ENCODE measurements at places on chromosomes 1 and 21.

DNA sequence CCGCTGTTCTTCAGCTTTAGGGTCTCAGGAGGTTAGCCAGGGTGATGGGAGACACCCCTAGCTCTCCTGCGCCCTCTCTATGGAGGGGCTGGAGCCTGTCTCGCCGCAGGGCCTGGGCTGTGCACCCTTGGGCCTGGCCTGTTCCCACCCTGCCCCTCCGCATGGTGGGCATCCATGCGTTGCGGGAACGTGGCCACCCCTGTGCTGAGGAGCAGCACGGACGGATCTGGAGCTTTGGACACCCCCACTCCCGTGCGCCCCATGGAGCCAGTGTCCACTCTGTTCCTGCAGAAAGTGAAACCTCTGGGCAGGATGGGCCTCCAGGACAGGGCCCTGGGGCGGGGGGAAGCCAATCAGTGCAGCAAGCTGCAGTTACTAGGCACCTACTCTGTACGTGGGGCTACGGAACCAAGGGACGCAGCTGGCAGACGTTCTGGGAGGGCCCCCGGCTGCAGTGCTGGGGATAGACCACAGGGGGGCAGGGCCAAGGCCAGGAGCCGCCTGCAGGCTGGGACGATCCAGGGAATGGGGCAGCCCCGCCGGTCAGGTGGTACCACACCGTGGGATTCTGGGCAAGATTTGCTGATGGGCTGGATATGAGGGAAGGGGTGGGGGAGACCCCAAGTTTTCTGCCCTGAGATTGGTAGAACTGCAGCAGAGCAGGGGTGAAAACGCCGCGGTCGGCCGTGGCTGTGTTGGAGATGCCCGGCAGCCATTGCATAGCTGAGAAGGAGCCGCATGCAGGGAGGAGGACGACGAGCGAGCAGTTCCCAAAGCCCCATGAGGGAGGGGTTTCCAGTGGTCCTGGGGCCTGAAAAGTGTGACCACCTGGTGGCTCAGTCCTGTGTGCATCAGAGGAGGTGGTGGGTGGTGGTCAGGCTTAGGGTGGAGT, 43.3 kb downstream of the TP73 start:
- peak; percentile 58 for DNase-seq

DNA sequence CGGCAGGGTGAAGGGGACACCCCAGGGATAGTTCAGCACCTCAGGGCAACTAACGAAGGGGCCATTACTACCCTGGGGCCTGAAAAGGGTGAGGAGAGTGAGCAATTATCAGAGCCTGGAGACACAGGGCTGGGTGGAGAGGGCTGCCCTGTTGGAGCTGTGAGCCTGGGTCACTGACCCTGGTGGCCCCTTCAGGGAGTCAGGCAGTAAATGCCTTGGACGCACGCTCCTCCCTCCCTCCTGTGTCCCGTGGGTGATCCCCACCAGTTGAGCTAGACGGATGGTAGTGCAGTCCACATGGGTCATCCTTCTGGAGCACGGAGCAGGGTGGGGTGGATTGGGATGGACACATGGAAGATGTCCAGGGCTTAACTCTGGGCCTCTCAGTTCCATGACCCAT, 305.3 kb downstream of the PTPRU start:
- DNase-seq, result no peak

- DNase-seq, result no peak
Measured at GRCh38 chr1:182114627-182115023, 53.1 kb upstream of the ZNF648 start.

DNA sequence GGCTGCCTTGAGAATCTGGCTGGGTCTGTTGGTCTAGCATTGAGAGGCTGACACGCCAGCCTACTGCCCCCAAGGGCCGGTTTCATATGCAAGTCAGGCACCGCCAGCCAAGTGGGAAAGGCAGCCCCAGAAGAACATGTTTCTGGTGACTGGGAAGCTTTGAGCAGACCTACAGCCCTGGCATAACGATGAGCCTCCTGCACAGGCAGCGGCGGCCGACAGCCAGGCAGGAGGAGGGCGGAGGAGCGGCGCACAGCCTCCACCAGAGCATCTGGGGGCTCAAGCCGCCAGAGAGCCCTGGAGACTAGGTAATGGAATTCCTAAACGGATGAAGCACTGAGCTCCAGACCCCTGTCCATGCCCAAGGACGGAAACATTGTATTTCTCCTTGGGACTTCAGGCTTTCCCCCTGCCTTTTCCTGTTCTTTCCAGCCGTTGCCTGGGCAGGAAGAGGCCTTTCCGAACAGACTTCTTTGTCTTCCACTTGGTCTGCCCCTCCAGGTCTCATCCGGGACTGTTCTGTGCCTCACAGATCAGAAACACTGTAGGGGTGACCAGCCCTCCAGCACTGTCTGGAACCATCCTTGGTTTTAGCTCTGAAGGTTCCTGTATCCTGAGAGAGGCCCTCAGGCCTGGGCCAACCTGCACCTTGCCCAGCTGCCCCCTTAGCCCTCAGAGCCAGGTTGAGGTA, 59.5 kb downstream of the IRF2BP2 start:
- DNase-seq, result no peak

- DNase-seq, result no peak
Measured at GRCh38 chr1:3029481-3029961, 8.3 kb downstream of the ACTRT2 start.

GRCh38 chr1:165364568-165365133, 8.1 kb upstream of the LMX1A start:
- peak; percentile 16 for DNase-seq

DNA sequence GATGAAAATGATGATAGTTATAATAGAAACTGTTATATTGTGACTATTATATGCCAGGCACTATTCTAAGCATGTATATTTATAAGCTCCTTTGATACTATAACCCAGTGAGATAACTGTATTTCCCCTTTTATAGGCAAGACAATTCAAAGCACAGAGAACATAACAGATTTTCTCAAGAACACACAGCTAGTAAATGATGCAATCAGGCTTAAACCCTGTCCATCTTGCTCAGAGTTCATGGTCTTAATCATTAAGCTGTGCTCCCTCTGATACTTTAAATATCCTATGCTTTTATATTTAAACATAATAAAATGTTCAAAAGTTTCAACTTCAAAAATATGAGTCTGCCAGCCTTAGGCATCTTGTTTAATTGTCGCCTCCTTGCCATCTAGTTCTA, 88.6 kb downstream of the PHTF1 start:
- no peak for DNase-seq

DNA sequence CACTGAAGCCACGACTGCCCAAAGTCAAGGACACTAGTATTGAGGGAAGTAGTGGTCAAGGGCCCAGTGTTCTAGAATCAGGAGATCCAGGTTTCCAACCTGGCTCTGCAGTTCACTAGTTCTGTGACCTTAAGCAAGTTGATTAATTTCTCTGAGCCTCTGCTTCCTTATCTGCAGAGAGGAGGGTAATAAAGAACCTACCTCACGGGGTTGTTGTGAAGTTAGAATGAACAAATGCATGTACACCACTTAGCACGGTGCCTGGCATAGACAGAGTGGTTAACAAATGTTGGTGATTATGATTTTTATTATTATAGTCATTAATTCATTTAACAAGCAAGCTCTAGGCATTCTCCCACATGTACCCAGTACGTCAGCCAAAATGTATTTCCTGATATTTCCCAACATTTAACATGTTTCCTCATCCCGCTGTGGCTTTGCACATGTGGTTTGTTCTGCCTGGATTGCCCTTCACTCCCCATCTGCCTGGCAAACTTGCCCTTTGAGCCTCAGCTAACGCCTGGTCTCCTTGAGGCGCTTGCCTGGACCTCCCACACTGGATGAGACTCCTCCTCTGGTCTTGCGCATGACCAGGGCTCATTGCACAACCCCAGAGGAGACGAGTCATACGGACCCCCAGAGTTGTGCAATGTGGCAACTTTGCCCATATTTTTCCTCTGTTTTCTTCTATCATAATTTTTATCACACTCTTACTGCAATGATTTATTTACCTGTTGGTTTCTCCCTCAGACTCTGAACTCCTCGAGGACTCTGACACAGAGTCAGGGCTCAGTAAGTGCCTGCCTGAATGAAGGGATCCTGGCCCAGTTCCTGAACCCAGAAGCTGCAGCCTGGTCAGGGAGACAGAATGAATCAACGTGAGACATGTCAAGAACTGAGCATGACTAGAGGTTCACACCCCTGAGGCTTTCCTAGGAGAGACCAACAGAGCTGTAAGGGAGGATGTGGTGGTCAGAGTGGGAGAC, 20.7 kb upstream of the MFSD2A start:
- DNase-seq, result peak; percentile 96

- DNase-seq, result no peak
Measured at GRCh38 chr1:5596651-5597050, 395.6 kb downstream of the NPHP4 start.

GRCh38 chr1:21344750-21345443, 54.6 kb upstream of the ECE1 start:
- DNase-seq, result peak; percentile 44

- DNase-seq, result no peak
Measured at GRCh38 chr1:59522925-59523505, 226.1 kb downstream of the FGGY start.

DNA sequence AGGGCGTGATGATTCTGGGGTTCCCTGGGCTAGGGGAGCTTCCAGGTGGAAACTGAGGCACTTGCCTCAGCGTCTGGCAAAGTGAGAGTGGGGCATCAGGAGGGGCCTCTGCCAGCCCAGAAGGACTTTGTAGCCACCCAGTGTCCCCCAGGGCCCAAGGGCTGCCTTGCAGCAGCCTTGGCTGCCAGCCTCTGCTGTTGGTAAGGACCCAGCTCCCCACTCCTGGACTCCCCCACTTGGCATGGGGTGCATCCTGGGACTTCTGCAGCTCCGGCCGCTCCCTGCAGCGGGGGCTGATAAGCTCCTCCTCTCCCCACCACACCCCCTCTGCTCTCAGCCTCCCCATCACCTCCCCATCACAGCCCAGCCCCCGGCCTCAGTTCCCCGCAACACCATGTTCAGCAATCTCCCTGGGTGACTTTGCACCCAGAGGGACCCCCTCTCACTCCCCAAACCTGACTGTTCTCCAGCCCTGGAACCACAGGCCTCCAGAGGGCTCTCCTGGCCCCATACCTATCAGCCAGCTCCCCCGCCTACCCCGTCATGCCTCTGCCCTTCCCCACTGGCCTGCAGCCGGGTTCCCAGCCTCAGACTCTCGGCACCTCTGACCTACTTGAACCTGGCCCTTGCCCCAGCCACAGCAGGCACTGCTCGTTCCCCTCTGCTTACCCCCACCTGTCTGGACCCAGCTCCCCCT, 113.0 kb downstream of the CRYAA start:
- no peak for DNase-seq

- DNase-seq, result no peak
Measured at GRCh38 chr1:41526956-41527561, 42.6 kb upstream of the EDN2 start.

- no peak for DNase-seq
Measured at GRCh38 chr21:34003428-34003827, 70.0 kb upstream of the MRPS6 start.

- no peak for DNase-seq
Measured at GRCh38 chr1:114097109-114097508, 56.6 kb downstream of the SYT6 start.

DNA sequence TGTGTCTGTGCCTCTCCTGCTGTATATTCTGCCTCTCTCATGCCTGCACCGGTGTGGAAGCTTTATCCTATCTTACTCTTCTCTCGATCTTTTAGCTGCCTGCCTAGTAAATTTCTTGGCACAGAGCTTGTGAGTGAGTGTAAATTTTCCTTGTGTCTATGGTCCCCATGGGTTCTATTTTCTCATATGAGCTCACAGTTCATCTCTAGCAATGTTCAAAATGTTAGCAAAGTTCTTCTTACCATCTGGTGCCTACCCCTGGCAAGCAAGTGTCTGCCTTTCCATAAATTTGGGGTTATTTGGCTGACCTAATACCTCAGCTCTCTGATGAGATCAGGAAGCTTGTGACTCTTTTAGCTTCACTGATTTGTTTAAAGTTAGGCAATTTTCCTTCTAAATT, 572.1 kb upstream of the BRINP3 start:
- DNase-seq, result no peak

DNA sequence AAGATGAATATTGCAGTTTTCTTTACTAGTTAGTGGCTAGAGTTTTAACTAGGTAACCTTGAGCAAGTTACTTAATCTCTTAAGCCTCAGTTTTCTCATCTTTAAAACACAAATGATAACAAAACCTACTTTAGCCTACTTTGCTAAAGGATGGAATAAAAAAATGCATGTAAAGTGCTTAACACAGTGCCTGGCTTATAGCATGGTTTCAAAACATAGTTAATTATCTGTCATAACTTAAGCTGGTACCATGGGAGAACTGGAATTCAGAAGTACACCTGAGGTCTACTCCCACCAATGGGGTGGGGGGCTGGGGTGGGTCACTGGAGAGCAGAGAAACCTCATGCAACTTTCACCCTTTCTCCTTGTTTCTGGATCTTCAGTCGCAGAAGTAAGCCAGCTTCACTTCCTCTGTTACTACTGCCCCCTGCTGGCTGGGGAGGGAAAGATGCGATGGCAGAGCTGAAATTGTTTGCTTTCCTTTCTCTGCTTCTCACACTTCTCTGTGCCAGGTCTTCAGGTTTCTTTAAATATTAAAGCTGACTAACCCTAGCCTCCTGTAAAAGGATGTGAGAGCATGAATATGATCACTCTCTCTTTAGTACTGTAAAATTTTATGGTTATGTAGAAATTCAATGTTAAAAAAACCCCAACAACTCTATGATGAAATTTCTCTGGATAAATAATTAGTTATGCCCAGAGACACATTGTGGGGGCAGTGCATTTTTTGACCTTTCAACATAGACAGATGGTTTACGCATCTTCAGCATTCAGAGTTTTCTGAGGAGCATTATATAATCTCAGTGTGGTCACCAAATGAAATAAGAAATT, 324.2 kb downstream of the HLX start:
- DNase-seq, result peak; percentile 80

GRCh38 chr1:185646202-185646683, 87.9 kb upstream of the HMCN1 start:
- DNase-seq, result peak; percentile 98

DNA sequence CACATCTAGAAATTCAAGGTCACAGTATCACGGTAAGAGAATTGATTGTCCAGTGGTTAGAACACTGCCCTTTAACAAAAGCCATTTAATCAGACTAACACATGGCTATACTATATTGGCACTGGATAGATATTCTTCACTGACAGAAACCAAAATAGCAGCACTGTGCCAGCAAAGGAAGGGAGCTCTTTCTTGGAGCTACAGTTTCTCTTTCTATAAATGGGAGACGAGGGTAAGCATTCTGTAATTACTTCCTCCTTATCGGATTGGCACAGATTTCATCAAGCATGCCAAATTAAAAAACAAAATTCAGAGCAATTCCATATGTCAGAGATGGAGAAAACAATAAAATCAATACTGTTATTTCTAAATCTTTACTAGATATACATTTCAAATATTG, 115.7 kb upstream of the CACYBP start:
- no peak for DNase-seq

GRCh38 chr1:199007423-199007822, 368.6 kb downstream of the PTPRC start:
- peak; percentile 30 for DNase-seq

GRCh38 chr1:214476229-214476985, 75.0 kb downstream of the PTPN14 start:
- DNase-seq, result peak; percentile 22

Data from ELR (cell line).